ENCODE measurements at places on chromosomes 3 and 15. TPM values are rescaled to one million over a fixed set of nuclear protein-coding genes. Genes with fewer than 3 reads are reported as not detected.

The DYNC1LI1 gene
- total RNA-seq, result 55.9 TPM

The AMT gene
- total RNA-seq, result 39.9 TPM

DNA sequence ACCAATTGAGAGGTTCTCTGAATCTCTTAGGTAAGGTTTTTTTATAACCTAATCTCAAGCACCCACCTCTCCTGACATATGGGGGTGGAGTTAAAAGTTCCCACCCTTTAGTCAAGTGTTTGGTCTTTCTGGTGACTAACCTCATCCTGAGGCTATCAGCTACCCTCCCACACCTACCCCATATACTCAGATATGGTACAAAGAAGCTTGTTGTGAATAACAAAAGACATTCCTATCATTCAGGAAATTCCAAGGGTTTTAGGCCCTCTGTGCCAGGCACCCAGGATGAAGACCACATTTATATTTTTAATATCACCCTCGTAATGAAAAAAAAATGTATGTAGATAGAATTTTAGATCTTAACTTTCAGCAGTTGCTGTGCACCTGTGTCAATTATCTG lies 9.0 kb downstream of the CHMP2B start:
- no peaks in the 10 kb centered on the region for H3K27me3 ChIP-seq
- peaks cover 7% of the 10 kb centered on the region for H3K36me3 ChIP-seq
- no peak overlapping the region for H3K27ac ChIP-seq
- no peaks in the 10 kb centered on the region for H3K4me1 ChIP-seq

GRCh38 chr3:11034309-11034985 lies 41.9 kb downstream of the SLC6A1 start:
- no peak overlapping the region for H3K27ac ChIP-seq
- DNase-seq, result no peak
- no peaks in the 10 kb centered on the region for H3K27me3 ChIP-seq
- no peaks in the 10 kb centered on the region for H3K36me3 ChIP-seq

The SEMA3B gene
- total RNA-seq, result 17.6 TPM

DNA sequence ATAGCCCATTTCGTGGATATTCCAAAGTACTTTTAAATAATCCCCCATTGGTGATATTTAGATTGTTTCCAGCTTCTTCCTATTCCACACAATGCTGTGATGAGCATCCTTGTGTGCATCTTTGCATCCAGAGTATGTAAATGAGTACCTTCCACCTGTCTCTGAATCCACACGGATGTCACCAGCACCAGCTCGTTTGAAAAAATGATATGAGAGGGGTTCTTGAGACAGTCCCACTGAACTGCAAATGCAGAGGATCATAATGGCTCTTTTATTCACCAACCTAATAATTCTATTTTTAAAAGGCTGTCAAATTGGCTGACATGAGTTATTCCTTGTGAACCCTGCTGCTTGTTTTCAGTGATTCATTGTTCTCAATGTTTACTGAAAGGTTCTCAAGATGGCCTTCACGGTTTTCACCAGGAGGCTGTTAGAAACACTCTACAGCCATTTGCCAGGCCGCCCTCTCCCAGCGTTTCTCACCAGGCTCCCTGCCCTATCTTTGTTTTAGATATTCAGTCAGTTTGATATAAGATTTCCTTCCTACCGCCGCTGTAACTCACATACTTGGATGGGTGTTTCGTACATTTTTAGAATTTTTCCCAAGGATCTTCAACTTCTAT lies 96.7 kb upstream of the PTPRG start:
- H3K4me1 ChIP-seq, result no peaks in the 10 kb centered on the region
- H3K27ac ChIP-seq, result peak overlapping the region; percentile 38
- no peaks in the 10 kb centered on the region for H3K36me3 ChIP-seq
- H3K27me3 ChIP-seq, result no peaks in the 10 kb centered on the region
- no peak overlapping the region for H3K4me3 ChIP-seq

DNA sequence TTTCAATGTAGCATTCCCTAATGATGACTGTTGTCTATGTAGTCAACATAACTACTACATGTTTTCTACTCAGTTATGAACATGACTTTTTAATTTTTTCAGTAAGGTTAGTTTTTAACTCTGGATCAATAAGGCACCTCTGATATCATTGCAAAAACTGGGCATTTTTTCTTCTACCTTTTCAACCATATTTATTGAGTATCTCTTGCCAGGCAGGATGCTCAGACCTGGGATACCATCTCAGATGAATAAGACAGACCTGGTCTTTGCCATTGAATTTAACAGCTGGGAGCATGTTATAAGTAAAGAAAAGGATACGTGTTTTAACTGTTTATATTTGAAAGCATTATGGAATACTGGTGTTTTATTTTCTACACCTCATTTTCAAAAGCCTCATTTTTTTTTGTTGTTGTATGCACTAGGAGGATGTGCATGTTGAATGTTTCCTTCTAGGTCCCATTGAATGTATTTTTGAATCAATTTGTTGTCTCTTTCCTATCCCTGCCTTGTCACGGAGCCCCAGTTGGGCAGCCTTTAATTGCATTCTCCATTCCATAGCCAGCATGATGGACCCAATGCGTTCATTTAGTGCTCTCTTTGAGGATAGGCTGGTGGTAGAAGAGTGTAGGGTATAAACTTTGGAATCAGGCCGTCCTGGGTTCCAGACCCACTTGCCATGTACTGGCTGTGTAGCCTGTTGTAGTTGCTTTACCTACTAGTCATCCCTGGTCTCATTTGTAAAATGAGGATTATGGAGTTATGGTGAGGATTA lies 3.7 kb downstream of the TGFBR2 start:
- H3K4me1 ChIP-seq, result peaks cover 78% of the 10 kb centered on the region
- H3K27me3 ChIP-seq, result no peaks in the 10 kb centered on the region
- H3K27ac ChIP-seq, result no peak overlapping the region
- no peak overlapping the region for H3K4me3 ChIP-seq

GRCh38 chr3:166864473-166865467 lies 515.3 kb downstream of the ZBBX start:
- DNase-seq, result no peak
- no peaks in the 10 kb centered on the region for H3K27me3 ChIP-seq
- H3K27ac ChIP-seq, result no peak overlapping the region
- H3K4me1 ChIP-seq, result no peaks in the 10 kb centered on the region
- no peaks in the 10 kb centered on the region for H3K36me3 ChIP-seq

Data from heart left ventricle (tissue), 16 donors.